ENCODE measurements at places on chromosomes 3 and 15. TPM values are rescaled to one million over a fixed set of nuclear protein-coding genes. Genes with fewer than 3 reads are reported as not detected.

GRCh38 chr3:197456261-197457091 is 99.3 kb downstream of the BDH1 start:
- peak overlapping the region; percentile 88 for H3K27ac ChIP-seq
- H3K4me1 ChIP-seq = peaks cover 23% of the 10 kb centered on the region
- DNase-seq = peak; percentile 94

GRCh38 chr3:114411811-114412803 is 118.3 kb downstream of the TIGIT start:
- peak overlapping the region; percentile 59 for H3K27ac ChIP-seq
- no peaks in the 10 kb centered on the region for H3K36me3 ChIP-seq
- peaks cover 26% of the 10 kb centered on the region for H3K27me3 ChIP-seq
- no peak for DNase-seq
- H3K4me3 ChIP-seq = no peak overlapping the region

- no peak overlapping the region for H3K27ac ChIP-seq
- H3K4me3 ChIP-seq = no peak overlapping the region
- H3K36me3 ChIP-seq = peaks cover 11% of the 10 kb centered on the region
These were observed 66.1 kb upstream of the VGLL4 start for GRCh38 chr3:11709782-11710181.

- H3K36me3 ChIP-seq = peaks cover 42% of the 10 kb centered on the region
- no peaks in the 10 kb centered on the region for H3K27me3 ChIP-seq
- H3K4me3 ChIP-seq = no peak overlapping the region
These were observed 79.0 kb downstream of the CHD2 start for GRCh38 chr15:92979011-92979701.

DNA sequence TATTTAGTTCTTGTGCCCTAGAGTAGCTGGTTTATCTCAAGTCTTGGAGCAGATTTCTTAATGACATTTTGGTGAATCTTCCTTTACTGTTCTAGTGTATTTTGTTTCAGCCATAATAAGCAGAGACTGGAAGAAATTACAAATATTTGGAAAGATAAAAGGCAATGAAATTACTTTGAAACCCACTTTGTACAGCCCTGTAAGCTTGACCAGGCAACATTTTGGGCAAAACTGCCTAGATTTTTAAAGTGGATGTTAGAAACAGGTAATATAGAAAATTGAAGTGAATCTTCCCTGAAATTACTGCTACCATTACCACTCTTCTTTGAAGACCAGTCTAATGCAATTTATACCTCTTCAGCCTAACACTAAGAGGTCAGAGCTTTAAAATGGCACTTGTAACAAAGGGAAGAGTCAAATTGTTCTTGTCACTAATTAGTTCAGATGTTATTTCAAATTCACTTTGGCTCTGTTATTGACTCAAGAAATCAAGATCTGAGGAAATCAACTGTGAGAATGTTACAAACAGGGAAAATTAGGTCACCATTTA is 589.4 kb downstream of the NLGN1 start:
- no peak for DNase-seq
- no peaks in the 10 kb centered on the region for H3K27me3 ChIP-seq
- no peak overlapping the region for H3K27ac ChIP-seq
- no peak overlapping the region for H3K4me3 ChIP-seq
- no peaks in the 10 kb centered on the region for H3K36me3 ChIP-seq

GRCh38 chr3:184178521-184179138 is 4.0 kb downstream of the AP2M1 start:
- peaks cover 37% of the 10 kb centered on the region for H3K4me1 ChIP-seq
- H3K4me3 ChIP-seq = no peak overlapping the region
- no peak for DNase-seq
- no peaks in the 10 kb centered on the region for H3K27me3 ChIP-seq
- peaks cover 35% of the 10 kb centered on the region for H3K36me3 ChIP-seq

- no peak for DNase-seq
- no peaks in the 10 kb centered on the region for H3K27me3 ChIP-seq
- H3K4me1 ChIP-seq = peaks cover 23% of the 10 kb centered on the region
- no peak overlapping the region for H3K27ac ChIP-seq
These were observed 7.6 kb upstream of the FOXP1 start for GRCh38 chr3:71591101-71591500.

DNA sequence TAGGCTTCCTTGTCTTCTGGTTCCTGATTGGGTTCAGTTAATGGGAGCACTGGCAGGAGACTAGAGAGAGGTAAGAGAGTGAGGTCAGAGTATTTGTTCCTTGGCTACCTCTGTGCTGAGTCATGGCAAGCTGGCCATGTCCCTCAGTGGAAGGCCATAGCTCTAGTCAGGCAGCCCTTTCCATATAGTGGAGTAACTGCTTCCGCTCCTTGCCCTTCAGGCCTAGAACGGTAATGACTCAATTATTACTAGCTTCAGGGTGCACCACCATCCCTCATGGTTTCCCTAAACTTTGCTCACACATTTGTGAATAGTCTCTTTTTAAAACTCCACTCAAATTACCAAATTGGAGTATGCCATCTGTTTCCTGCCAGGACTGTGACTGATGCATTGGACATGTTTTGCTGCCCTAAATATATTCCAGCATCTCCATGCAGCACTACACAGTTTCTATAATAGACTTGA is 10.5 kb upstream of the ANO10 start:
- no peak overlapping the region for H3K27ac ChIP-seq
- H3K4me3 ChIP-seq = no peak overlapping the region
- DNase-seq = no peak
- no peaks in the 10 kb centered on the region for H3K4me1 ChIP-seq

DNA sequence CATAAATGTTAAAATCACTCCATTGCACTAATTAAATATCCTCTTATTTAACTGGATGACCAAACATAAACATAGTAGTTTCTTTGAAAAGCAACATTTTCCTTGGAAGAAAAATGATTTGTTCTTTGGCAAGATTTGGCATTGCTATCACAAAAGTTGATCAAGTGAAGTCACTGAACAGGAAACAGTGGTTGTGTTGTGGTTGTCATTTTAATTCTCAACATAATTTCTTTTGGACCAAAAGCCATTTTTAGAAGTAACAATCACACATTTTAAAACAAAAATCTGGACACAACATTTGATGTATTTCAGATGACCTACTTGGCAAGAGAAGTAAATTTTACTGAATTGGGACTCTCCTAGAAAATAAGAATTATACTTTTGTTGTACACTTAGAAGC is 872.3 kb downstream of the ROBO1 start:
- no peak overlapping the region for H3K27ac ChIP-seq
- H3K4me3 ChIP-seq = no peak overlapping the region
- no peak for DNase-seq
- H3K4me1 ChIP-seq = peaks cover 18% of the 10 kb centered on the region
- peaks cover 14% of the 10 kb centered on the region for H3K36me3 ChIP-seq
- no peaks in the 10 kb centered on the region for H3K27me3 ChIP-seq

The LRRC31 gene
- not detected for total RNA-seq

The ACOX2 gene
- total RNA-seq = 0.51 TPM

The LXN gene
- 4.0 TPM for total RNA-seq

The WWTR1 gene
- 120 TPM for total RNA-seq
